ENCODE measurements at places on chromosomes 12 and 14.

GRCh38 chr12:74535536-74535935, 2.1 kb upstream of the ATXN7L3B start:
- DNase-seq: no peak

GRCh38 chr12:11559626-11560340, 89.7 kb upstream of the ETV6 start:
- no peak for DNase-seq

DNA sequence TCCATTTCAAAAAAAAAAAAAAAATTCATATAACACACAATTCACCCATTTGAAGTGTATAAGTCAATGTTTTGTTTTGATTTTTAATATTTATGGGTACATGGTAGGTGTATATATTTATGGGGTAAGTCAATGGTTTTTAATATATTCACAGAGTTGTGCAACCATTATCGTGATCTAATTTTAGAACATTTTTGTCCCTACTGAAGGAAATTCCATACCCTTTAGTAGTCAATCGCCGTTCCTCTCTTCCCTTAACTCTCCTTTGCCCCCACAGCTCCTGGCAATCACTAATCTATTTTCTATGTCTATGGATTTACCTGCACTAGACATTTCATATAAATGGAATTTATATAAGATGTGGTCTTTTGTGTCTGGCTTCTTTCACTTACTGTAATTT, 92.8 kb downstream of the TRAFD1 start:
- no peak for DNase-seq

DNA sequence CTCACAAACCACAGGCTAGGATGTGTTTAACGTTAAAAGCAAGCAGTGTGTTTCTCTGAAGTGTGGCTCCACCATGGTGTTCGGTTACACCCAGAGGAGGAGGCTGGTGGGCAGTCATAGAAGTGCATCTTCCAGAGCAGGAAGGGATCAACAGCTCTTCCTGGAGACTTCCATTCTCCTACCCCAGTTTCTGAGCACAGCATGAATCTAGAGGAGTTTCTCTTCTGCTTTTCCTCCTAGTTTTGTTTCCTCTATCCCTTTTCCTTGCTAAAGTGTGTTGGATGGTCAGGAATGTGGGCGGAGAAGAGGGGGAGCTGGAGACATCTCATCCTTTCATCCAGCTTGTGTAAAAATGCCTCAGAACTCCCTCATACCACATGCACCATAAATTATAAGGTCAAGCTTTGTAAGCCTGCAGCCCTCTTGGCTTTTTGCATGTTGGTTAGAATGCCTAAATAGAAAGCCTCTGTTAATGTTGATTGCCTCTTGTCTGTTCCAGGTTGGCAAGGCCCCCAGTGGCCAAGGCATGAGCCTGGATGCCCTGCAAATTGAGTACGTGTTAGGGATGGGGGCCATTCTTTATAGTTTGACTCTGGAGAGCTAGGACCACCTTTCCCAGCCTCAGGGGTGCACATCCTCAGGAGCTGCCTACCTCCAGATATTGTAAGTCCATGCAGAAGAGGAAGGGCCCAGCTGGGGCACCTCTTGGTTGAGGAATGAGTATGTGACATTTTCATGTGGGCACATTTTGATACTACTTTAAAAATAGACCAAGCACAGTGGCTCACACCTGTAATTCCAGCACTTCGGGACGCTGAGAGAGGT, 4.0 kb upstream of the CKAP4 start:
- DNase-seq: no peak

GRCh38 chr12:121227294-121227693, 17.4 kb downstream of the P2RX4 start:
- DNase-seq: no peak

All from activated B cell treated with CpG ODN at 0.5 μM for 24 hours (primary cell).